CD4-positive, alpha-beta T cell treated with Interleukin-12 subunit alpha and Interleukin-12 subunit beta, for 1 hour (primary cell): ENCODE measurements at places on chromosomes 13 and 19.

- DNase-seq, result no peak
These were observed 33.0 kb downstream of the MBD3L2B start for GRCh38 chr19:6988257-6988656.

- DNase-seq, result no peak
These were observed 26.8 kb downstream of the COG6 start for GRCh38 chr13:39682310-39682709.

DNA sequence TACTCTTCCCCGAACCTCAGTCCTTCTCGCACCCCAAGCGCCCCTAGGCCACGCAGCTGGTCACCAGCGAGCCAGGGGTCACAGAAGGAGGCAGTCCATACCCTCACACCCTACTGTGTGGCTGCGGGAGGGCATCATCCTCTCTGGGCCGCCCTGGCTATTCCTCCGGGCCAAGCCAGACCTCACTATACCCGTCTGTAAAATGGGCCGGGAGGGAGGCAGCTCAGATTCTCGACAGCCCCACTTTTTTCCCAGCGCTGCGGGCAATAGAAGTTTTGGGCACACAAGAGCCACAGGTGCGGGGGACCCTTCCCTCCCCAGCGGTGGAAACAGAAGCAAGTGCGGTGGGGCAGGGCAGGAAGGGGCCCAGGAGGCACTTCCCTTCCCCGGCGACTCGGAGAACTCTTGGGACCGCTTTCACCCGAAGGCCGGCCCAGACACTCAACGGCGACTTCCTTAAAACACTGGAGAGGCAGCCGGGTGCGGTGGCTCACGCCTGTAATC, 5.6 kb upstream of the ARRDC2 start:
- no peak for DNase-seq

GRCh38 chr13:26985285-26985878, 186.2 kb downstream of the USP12 start:
- DNase-seq, result peak; percentile 78

DNA sequence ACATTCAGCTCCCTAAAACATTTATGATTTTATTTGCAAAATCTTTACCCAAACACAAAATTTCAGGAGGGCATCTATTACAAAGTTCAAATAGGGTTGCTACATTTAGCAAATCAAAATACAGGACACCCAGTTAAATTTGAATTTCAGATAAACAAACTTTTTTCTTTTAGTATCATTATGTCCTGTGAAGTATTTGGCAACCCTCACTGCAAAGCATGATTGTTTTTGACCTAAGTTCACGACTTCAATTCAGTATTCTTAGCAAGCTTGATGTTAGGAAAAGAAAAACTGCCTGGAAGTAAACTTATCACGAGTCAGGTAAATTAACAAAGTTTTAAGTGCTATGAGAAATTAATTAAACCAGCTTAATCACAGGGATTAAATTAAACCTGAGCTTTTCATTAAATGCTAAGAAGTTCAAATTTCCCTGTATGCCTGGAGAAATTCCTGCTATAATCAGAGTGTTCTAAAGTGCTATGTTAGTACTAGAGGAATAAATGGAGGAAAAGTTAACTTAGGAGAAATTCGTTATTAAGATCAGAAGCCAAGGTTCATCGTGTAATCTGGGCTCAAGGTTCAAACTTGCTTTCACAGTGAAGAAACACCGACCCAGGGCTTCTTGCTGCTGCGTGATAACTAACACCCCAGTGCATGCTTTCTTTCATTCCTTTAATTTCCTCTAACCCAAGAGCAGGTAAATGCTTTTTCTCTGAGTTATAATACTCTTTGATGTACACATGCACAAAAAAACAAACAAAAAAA, 298.1 kb downstream of the FOXO1 start:
- DNase-seq, result no peak

DNA sequence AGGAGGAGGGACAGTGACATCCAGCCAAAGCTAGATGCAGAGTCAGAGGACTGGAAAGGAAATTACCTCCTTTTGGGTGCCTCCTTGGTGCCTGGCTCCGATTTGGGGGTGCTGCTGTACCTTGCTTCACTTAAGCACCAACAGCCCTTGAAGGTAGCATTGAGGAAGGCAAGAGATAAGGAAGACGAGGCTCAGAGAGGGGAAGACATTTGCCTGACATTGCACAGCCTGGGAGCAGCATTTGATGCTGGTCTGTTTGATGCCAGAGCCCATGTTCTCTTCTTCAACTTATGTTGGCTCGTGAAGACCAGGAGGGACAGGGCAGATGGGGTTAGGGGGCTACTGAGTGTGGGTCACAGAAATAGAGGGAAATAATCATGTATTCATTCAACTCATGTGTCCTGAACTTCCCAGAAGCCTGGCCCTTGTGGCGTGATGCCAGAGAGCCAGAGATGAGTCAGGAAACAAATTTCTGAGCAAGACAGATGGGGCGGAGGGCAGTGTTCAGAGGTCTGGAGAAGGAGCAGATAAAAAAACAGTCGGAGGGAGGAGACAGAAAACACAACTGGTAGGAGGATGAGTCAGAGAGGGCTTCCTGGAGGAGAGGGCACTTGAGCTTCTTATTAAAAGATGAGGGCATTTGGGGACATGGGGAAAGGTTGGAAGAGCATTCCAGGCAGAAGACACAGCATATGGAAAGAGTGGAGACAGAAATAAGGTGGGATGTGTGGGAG, 3.0 kb upstream of the C19orf81 start:
- DNase-seq, result no peak

DNA sequence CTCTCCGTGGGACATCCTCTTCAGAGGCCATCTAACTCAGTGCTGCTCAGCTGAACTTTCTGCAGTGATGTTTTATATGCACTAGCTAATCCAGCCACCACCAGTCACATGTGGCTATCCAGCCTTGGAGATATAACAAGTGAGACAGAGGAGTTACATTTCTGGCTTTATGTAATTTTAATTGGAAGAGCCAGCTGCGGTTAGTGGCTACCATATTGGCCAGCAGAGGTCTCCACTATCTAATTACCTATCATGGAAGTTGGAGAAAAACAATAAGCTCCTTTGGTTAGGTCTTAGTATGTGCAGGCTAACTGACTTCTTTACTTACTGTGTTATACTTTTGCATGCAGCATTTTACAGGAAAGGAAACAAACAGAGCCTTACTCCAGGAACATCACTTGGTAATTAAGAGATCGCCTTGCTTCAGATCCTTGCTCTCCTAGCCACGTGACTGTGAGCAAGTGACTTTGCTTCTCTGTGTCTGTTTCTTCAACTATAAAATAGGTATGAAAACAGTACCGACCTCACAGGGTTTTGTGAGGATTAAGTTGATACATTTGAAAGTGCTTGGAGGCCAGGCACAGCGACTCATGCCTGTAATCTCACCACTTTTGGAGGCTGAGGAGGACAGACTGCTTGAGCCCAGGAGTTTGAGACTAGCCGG, 1.6 kb upstream of the KLK10 start:
- DNase-seq, result peak; percentile 26

DNA sequence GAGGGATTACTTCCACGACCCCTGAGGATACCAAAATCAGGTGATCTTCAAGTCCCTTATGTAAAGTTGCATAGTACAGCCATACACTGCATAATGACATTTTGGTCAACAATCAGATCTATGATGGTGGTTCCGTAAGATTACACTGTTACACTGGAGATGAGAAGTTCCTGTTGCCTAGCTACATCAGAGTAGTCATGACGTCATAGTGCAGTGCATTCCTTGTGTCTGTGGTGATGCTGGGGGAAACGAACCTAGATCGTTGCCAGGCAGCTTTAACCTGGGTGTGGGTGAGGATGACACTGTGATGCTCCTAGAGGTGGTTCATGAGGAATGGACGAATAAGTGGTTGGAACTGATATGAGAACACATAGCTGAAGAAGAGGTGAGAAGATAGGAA, 9.1 kb downstream of the ZNF610 start:
- DNase-seq, result no peak

DNA sequence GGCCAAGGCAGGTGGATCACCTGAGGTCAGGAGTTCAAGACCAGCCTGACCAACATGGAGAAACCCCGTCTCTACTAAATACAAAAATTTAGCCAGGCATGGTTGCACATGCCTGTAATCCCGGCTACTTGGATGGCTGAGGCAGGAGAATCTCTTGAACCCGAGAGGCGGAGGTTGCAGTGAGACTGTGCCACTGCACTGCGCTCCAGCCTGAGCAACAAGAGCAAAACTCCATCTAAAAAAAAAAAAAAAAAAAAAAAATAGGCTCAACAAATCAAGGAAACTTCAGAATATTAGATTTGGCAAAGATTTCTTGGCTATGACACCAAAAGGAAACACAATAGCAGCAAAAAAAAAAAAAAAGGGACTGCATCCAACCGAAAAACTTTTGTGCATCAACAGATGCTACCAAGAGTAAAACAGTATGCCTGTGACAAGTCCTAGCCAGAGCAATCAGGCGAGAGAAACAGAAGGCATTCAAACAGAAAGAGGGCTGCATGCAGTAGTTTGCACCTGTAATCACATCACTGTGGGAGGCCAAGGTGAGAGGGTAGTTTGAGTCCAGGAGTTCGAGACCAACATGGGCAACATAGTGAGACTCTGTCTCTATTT, 23.8 kb downstream of the ZNF160 start:
- DNase-seq, result no peak

DNA sequence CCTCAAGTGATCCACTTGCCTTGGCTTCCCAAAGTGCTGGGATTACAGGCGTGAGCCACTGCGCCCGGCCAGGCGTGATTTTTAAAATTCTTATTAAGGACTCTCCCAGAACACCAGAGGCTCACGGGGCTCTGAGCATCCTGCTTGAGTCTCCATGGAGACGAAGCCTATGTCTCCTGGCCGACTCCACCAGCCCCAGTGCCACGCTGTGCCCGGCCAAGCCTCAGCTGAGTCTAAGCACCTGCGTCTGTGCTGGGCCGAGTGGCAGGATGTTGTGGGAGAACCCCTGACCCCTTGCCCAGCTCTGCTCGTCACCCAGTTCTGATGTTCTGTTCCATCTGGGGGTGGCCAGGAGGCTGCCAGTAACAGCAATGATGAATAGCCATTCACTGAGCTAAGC, 3.9 kb upstream of the CELF5 start:
- no peak for DNase-seq

GRCh38 chr19:4445963-4446703, 11.5 kb downstream of the UBXN6 start:
- no peak for DNase-seq

GRCh38 chr19:18291590-18292461, 10.4 kb upstream of the JUND start:
- DNase-seq, result peak; percentile 85

GRCh38 chr19:11416346-11417052, 2.6 kb downstream of the RGL3 start:
- no peak for DNase-seq

DNA sequence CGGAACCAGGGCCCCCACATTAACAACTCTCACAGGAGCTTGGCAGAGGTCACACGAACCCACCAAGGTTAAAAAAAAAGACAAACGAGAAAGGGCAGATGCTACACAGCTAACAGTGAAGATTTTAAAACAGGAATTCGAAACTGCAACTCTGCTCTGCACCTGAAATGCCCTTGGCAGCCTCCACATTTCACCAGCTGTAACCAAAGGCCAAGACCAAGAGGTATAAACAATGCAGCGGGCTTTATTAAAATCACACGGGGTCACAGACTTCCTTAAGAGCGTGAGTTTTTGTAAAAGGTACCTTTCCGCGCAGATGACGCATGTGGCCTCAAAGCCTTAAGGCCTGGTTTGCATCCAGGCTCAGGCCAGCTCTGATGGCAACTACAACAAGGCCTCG, 88.2 kb downstream of the STK24 start:
- DNase-seq, result no peak

DNA sequence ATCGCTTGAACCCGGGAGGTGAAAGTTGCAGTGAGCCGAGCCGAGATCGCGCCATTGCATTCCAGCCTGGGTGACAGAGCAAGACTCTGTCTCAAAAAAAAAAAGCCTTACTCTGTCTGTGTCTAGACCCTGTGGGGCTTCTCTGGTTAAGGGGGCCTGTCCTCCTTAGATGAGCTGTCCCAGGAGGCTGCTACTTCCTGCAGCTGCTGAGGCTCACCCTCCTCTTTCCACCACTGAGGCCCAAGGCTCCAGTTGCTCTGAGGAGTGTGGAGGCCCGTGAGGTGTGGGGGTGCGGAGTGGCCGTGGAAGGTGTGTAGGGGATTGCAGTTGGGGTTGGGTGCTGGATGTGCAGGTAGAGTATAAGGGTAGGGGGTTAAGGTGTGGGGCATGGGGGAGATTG, 22.1 kb upstream of the RASA3 start:
- DNase-seq, result no peak

GRCh38 chr13:114121496-114122126, 10.8 kb downstream of the RASA3 start:
- DNase-seq, result no peak

- no peak for DNase-seq
These were observed 421.7 kb upstream of the GPC6 start for GRCh38 chr13:92804926-92805325.

DNA sequence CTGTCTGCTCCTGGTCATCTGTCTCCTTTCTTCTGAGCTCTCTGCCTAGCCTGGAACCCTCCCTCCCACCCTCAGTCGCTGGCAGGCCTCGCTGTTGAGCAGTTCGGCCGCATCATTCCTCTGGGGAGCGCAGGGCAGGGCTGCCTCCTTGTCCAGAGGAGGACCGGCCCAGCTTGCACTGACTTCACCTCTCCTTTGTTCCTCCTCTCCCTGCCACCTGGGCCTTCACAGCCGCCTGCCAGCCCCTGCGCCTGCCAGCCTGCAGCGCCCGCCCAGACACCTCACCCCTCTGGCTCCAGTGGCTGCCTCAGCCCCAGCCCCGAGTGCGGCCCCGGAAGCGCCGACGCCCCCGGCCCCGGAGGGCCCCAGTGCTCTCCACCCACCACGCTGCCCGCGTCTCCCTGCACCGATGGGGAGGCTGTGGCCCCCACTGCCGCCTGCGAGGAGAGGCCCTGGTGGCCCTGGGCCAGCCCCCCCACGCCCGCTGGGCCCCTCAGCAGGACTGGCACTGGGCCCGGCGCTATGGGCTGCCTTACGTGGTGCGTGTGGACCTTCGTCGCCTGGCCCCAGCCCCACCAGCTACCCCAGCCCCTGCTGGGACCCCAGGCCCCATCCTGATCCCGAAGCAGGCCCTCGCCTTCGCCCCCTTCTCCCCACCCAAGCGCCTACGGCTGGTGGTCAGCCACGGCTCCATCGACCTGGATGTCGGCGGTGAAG, 7.2 kb downstream of the KMT5C start:
- DNase-seq, result no peak

DNA sequence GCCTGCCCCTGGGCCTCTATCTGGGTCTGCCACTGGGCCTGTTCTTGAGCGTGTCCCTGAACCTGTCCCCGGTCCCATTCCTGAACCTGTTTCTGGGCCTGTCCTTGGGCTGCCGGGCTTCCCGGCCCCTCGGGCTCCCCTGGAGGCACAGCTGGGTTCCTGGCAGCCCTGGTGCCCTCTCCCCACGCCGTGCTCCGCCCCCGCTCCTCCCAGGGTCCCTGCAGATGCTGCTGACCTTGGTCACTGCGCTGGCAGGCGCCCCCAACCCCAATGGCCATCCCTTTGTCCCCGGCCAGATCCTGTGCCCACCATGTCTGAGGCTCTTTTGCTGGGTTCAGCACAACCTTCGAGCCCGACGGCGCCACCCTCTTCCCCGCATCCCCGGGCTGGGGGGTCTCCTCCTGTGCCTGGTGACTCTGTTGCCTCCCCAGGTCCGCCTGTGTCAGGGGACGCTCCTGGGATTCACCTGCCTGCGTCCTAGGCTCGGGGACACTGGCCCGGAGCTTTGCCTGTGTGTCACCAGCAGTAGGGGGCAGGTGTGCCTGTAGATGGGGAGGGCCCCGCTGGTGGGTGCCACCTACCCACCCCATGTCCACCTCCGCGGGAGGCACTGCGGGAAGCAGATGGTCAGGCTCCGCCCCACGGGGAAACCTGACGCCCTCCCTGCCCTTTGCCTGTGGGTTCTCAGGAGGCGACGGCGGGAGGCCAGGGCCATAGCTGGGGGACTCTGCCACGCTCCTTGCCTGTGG, 41.0 kb upstream of the GRTP1 start:
- DNase-seq, result no peak
